NCI-H2107 (cell line): ENCODE measurements at places on chromosomes 13 and 19.

DNA sequence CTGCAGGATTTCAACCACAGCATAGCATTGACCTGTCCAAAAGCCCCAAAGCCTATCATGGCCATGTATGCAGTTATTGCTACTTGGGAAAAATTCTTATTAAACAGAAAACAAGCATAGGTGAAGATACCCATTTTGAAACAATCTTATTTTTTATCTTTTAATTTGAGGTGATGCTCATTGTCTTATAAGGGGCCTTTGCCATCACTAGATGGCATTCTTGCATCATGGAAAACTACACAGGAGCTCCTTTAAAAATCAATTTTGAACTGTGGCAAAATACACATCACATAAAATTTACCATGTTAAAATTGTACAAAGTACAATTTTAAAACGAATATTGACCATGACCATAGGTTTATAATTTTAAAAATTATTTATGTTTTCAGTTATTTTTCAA is 38.9 kb upstream of the ZNF835 start:
- DNase-seq = no peak

DNA sequence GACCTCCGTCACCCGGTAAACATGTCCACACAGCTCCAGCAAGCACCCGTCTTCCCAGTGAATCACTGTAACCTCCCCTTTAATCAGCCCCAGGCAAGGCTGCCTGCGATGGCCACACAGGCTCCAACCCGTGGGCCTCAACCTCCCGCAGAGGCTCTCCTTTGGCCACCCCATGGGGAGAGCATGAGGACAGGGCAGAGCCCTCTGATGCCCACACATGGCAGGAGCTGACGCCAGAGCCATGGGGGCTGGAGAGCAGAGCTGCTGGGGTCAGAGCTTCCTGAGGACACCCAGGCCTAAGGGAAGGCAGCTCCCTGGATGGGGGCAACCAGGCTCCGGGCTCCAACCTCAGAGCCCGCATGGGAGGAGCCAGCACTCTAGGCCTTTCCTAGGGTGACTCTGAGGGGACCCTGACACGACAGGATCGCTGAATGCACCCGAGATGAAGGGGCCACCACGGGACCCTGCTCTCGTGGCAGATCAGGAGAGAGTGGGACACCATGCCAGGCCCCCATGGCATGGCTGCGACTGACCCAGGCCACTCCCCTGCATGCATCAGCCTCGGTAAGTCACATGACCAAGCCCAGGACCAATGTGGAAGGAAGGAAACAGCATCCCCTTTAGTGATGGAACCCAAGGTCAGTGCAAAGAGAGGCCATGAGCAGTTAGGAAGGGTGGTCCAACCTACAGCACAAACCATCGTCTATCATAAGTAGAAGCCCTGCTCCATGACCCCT is 9.0 kb upstream of the CEACAM5 start:
- no peak for DNase-seq

GRCh38 chr19:52170863-52171320 is 529 bp downstream of the ZNF836 start:
- no peak for DNase-seq

- DNase-seq = no peak
Observed at GRCh38 chr19:57675881-57676280, 5.9 kb upstream of the ZNF551 start.

GRCh38 chr13:72851678-72852014 is 69.7 kb downstream of the PIBF1 start:
- DNase-seq = no peak

GRCh38 chr13:32173881-32174280 is 141.3 kb downstream of the ZAR1L start:
- no peak for DNase-seq

GRCh38 chr19:4566402-4567051 is 7.0 kb upstream of the SEMA6B start:
- no peak for DNase-seq

DNA sequence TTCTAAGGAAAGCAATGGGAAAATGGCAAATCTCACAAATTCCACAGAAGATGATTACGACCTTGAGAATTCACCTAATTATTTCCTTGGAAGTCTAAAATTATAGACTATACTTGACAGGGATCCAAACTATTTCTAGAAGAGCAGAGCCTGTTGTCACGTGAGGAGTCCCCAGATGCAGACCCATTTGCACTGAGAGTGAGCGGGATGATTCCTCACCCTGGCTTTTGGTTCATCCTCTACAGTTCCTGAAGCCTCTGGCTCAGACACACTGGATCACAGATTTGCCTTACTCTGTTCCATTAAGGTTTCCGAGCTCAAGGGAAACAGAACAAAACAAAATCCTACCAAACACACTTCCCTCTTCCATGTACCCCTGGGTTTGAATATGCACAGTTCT is 23.0 kb upstream of the CYSLTR2 start:
- no peak for DNase-seq

- DNase-seq = no peak
Observed at GRCh38 chr13:37640499-37640898, 41.9 kb upstream of the POSTN start.

GRCh38 chr19:53824134-53824611 is at the start of gene NLRP12:
TSS of gene NLRP12 (minus strand) at chr19:53824314. CDS start at chr19:53824174, 140 bp downstream.
- no peak for DNase-seq
